ENCODE measurements at places on chromosomes 7 and 10. TPM values are rescaled to one million over a fixed set of nuclear protein-coding genes. Genes with fewer than 3 reads are reported as not detected.

DNA sequence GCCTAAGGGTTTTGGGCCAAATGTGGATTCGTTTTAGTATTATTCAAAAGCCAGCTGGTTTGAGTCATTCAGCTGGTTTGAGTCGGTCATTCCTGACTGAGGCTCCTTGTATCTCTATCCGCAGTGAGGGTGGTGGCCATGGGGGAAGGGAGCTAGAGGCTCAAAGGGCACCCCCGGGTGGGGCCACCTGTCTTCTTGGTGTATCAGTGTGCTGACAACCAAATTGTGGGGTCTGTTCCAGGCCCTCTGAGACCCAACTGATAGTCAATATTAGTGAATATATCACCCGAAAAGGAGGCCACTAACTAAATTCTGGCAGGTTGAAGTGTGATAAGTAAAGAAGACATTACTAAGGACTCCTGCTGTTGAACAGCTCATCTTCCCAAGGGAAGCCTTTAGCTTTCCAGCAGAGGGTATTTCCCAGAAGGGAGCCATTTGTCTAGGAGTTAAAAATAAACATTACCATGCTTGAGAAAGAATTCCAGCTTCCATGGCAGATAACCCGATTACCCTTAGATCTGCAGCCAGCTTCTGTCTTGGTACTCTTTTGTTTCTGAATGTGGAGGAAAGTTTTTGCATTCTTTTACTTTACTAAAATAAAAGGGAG lies 29.9 kb upstream of the DDX50 start:
- DNase-seq: peak; percentile 11

DNA sequence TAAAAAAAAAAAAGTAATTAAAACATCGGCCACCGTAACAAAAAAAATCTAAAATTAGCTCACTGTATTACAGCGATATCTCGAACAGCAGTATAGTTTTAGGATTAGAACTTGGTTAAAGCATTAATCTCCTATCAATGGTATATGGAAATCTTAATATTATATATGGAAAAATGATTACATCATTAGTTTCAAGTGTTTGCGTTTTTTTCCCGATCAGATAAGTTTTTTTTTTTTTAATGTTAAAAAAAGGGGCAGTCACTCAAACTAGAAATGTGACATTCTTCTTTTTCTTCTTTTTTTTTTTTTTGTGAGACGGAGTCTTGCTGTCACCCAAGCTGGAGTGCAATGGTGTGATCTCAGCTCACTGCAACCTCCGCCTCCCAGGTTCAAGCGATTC lies 7.4 kb downstream of the IDI1 start:
- no peak for DNase-seq

GRCh38 chr7:27224983-27225934 lies 17.3 kb upstream of the EVX1 start:
- no peak for DNase-seq

DNA sequence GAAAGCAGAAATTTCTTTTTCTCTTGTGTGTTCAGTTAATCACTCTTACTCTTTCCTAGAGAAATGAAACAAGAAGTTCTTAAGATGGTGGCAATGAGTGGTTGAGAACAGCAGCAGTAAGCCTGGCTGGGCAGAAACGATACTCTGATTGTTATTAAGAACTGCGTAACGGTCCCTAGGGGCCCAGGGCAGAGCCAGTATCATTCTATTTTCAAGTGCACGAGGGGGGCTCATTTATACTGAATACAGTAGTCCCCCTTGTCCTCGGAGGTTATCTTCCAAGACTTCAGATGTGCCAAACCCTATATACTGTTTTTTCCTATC lies 64.9 kb downstream of the EEPD1 start:
- no peak for DNase-seq

DNA sequence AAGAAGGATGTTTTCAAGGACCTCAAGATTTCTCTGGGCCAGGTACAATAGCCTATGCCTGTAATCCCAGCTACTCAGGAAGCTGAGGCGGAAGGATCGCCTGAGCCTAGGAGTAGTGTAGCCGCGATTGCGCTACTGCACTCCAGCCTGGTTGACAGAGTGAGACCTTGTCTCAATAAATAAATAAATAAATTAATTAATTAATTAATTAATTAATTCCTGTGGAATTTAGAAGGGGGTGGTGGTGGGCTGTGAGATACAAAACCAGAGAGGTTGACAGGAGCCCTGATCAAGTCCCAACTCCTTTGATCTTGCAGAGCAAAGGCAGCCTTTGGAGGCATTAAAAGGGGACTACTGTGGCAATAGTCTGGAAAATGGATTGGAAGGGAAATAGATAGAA lies 39.3 kb upstream of the NRF1 start:
- DNase-seq: no peak

DNA sequence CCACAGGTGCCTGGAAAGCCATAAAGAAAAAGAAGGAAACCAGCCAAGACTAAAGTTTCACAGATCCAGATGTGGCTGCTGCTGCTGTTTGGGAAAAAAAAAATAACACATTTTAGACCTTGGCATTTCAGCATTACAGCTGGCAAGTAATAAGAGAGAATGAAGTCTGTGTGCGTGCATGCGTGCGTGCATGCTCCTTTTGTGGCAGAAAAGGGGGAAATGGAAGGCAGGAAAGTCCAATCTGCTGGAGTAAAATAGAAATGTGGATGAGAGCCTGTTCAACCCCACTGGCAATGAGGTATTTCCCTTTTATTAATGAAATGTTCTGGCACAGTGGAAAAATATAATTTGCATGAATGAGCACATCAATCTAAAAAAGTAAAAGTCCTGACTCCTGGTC lies 137.0 kb upstream of the SEMA3A start:
- DNase-seq: no peak

GRCh38 chr10:50908366-50908765 lies 22.9 kb upstream of the A1CF start:
- no peak for DNase-seq

- no peak for DNase-seq
These were observed 7.8 kb upstream of the HERC4 start for GRCh38 chr10:68082872-68083271.

GRCh38 chr7:134823400-134823799 lies 44.0 kb downstream of the CALD1 start:
- no peak for DNase-seq

GRCh38 chr7:83429493-83429892 lies 219.4 kb downstream of the SEMA3E start:
- no peak for DNase-seq

- peak; percentile 35 for DNase-seq
These were observed 195.0 kb upstream of the PLXNA4 start for GRCh38 chr7:132771301-132771730.

GRCh38 chr7:95330204-95330960 lies 6.0 kb upstream of the PON1 start:
- no peak for DNase-seq

GRCh38 chr10:71133710-71134686 lies 78.4 kb upstream of the UNC5B start:
- DNase-seq: no peak

DNA sequence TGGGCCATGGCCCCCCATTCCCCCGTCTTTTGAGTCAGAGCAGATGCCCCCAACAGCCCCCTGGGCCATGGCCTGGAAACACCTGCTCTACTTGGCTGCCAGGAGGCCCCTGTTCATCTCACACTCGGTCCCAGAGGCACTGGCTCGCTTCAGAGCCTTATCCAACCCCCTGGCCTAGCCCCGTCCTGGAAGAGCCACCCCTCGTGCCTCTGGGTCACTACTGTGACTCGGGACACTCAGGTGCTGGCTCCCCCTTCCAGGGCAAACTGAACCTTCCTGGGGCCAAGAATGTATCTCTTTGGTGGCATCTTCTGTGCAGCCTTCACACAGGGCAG lies 7.0 kb downstream of the POLR2J start:
- no peak for DNase-seq

GRCh38 chr7:2680792-2681490 lies 7.1 kb upstream of the AMZ1 start:
- peak; percentile 72 for DNase-seq

- no peak for DNase-seq
These were observed 195.6 kb upstream of the CSTF2T start for GRCh38 chr10:51894771-51895578.

DNA sequence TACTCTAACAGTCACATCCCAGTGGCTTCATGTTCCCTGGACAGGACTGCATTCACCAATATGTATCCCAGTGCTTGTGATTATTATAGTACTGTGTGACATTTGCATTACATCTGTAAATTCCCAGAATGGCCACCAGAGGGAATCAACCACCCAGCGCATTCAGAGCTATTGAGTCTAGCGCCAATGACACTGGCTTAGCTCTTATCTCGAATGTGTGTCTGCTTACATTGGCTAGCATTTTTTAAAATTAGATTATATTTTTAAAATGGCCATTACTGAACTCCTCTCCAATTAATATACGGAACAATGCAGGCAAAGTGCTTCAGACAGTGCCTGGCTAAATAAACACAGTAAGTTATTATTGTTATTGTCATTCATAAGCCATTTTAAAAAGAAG lies 36.3 kb downstream of the TRIL start:
- DNase-seq: peak; percentile 39

DNA sequence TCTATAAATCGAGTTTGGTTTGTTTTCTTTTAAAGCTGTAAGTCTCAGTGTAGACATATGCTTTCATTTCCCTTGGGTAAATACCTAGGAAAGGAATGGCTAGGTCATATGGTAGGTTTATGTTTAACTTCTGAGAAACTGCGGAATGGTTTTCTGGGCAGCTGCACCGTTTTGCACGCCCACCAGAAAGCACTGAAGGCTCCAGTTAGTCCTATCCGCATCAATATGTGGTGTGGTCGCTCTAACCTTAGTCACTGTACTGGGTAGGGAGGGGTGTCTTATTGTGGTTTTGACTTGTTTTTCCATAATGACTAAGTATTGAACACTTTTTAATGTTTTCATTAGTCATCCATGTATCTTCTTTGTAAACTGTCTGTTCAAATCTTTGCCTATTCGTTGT lies 279.5 kb upstream of the AKR1E2 start:
- DNase-seq: peak; percentile 66

GRCh38 chr7:140568021-140568813 lies 72.4 kb downstream of the DENND2A start:
- no peak for DNase-seq

- no peak for DNase-seq
These were observed 129.5 kb downstream of the KLF6 start for GRCh38 chr10:3655528-3655927.

DNA sequence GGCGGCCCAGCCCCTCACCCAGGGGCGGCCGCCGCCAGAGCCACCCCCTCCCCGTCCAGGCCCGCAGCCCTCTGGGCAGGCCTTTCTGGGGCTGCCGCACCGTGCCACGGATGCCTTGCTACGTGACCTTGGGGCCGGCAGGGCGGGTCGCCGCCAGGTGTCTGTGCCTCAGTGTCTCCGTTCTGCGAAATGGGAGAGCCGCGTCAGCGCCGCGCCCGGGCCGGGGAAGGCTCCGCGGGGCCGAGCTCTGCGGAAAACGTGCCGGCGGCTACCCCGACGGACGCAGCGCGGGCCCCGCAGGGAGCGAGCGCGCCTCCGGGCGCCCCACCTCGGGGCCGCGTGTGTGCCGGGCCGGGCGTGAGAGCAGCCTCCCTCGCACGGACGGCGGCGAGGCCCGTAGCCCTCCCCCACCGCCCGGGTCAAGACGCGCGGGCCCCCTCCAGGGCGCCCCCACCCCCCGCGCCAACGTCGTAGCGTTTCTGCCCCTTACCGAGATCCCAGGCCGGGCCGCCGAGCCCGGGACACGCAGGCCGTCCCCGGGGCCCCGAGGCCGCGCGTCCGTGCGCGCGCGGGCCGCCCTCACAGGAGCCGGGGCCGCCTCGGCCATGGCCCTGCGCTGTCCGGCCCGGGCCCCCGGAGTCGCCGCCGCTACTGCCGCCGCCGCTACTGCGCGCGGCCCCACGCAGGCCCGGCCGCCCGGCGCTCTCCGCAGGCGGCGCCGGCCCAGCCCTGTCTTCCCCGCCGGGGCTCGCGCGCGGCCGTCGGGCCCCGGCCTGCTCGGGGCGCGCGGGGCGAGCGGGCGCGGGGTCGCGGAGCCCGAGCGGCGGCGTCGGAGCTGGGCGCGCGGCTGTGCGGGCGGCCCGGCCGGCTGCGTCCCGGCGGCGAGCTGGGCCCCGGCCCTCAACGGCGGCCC lies 1.1 kb downstream of the ZNF777 start:
- peak; percentile 41 for DNase-seq

DNA sequence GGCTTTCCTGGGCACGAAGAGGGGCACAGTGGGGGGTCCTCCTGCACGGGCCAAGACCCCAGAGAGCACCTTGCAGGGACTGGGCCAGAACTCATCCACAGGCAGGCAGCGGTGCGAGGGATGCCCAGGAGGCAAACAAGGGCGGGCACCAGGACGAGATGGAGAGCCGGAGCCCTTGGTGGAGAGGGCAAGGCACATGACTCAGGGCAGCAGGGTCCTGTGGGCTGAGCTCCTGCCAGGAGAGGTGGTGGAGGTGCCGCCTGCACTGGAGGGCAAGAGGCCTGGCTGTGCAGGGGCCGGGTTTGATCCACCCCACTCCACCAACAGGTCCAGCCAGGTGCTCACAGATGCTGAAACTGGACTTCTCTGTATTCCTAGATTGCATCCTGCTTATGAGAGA lies 170.9 kb downstream of the TCERG1L start:
- DNase-seq: no peak

DNA sequence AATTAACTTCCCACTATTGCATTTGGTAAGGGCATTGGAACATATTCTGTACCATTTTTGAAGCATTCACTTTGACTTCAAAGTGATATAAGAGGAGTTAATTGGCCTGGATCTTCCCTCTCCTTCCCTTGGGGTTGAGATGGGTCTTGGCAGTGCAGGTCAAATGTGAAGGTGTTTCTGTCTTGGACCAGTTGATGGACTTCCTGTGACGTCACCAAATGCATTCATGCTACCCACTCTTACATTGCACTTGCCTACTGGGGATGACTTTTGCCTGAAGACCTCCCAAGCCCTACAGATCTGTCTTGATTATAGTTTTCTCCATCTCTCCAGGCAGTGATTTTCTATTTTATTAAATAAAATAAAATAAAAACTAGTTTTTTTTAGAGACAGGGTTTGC lies 221.5 kb downstream of the BUB3 start:
- DNase-seq: no peak

DNA sequence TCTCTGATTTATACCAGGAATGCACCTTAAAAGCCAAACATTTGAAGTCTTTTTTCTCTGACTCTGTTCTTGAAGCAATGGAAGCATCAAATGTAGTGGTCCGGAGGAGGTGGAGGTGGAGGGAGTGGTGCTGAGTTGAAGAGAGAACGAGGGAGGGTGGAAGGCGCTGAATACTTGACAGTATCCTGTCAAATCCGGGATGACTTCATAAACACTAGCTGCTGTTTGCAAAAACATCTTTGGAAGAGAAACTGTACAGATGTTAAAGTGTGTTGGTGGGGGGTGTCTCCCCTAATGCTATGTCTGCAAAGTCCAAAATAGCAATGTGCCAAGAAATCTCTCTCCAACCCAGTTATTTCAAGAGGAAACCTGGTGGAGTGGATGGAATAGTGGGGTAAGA lies 328.5 kb upstream of the AUTS2 start:
- no peak for DNase-seq

GRCh38 chr7:127652333-127653248 lies 597 bp downstream of the SND1 start:
- no peak for DNase-seq

- DNase-seq: no peak
These were observed 1.0 kb upstream of the GNA12 start for GRCh38 chr7:2845034-2845592.

- no peak for DNase-seq
These were observed 18.3 kb downstream of the SGMS1 start for GRCh38 chr10:50605269-50605950.

NAPEPLD gene
- 9.3 TPM for total RNA-seq

ZP3 gene
- total RNA-seq: 19.4 TPM

PCDH15 gene
- total RNA-seq: not detected

IGFBP1 gene
- not detected for total RNA-seq

DKK1 gene
- total RNA-seq: not detected

OR9A2 gene
- not detected for total RNA-seq

WNT8B gene
- total RNA-seq: 0.36 TPM

PLXDC2 gene
- not detected for total RNA-seq

PPP1R3A gene
- not detected for total RNA-seq

LRRC18 gene
- not detected for total RNA-seq

ARHGEF35 gene
- total RNA-seq: 9.6 TPM
